ENCODE measurements at places on chromosomes 11 and 22. TPM values are rescaled to one million over a fixed set of nuclear protein-coding genes. Genes with fewer than 3 reads are reported as not detected.

GRCh38 chr11:10373340-10373739 lies 68.5 kb downstream of the ADM start:
- DNase-seq: no peak

DNA sequence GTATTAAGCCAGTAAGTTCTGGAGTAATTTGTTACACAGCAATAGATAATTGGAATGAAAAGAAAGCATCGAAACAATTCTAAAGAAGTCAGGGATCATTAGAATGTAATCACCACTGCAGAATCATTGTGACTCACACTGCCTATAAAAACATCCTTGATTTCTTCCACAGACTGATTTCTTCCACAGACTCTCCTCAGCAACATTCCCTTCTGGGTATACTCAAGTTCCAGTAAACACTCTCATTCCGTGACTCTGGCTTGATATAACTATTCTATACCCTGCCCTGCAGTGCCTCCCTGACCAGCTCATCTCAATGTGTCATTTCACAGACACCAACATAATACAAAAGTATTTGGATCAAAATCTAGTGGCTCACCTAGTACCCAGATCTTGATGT lies 120.5 kb downstream of the BBOX1 start:
- DNase-seq: no peak

DNA sequence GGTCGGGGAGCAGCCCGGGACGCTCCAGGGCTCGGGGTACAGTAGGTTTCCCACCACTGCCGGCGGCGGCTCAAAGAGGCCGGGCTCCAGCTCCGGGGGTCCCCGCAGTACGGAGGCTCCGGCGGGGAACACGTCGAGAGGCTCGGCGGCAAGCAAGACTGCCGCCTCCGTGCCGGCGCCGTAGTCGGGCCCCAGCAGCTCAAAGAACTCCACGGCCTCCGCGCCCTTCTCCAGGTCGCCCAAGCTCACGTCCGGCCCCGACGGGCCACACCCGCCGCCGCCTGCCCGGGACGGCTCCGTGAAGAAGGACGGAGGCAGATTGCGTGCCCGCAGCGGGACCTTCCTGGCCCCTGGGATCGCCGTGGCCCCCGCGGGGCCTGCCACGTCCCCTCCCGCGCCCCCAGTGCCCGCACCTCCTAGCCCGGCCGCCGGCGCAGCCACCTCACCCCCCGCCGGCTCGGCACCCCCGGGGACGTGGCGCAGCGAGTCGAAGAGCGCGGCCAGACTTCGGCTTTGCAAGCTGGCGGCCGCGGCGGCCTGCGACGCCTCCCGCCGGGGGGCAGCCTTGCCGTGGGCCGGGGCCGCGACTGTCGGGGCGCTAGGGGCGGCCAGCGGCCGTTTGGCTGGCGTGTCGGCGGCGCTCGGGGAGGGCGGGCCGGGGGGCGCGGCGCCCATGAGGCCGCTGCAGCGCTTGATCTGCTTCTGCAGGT lies 775 bp downstream of the FAM181B start:
- no peak for DNase-seq

- no peak for DNase-seq
Observed at GRCh38 chr11:122162095-122162494, 46.1 kb upstream of the BLID start.

GRCh38 chr11:126514061-126514693 lies 158.7 kb downstream of the ST3GAL4 start:
- DNase-seq: no peak

The SLC25A22 gene
- total RNA-seq: 17.1 TPM

- DNase-seq: no peak
Observed at GRCh38 chr22:26213826-26214225, 44.6 kb downstream of the SEZ6L start.

The KRTAP5-2 gene
- total RNA-seq: not detected

- DNase-seq: no peak
Observed at GRCh38 chr22:21855676-21856075, 11.8 kb downstream of the MAPK1 start.

The HEPHL1 gene
- not detected for total RNA-seq

DNA sequence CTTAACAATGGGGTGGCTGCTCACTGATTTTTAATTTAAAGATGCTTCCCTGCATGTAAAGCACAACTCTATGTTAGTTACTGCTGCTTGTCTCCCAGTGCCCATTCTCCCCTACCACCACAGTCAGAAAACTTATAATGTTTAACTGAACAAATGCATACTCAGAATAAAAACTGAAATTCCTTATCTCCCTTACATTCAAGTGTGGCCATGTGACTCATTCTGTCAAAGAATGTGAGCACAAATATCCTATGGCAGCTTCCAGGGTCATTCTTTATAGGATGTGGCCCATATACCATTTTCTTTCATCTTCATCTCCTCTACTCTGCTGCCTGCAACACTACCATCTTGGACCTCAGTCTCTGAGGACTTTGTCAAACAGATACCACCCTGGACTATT lies 374.8 kb downstream of the DYNC2H1 start:
- no peak for DNase-seq

DNA sequence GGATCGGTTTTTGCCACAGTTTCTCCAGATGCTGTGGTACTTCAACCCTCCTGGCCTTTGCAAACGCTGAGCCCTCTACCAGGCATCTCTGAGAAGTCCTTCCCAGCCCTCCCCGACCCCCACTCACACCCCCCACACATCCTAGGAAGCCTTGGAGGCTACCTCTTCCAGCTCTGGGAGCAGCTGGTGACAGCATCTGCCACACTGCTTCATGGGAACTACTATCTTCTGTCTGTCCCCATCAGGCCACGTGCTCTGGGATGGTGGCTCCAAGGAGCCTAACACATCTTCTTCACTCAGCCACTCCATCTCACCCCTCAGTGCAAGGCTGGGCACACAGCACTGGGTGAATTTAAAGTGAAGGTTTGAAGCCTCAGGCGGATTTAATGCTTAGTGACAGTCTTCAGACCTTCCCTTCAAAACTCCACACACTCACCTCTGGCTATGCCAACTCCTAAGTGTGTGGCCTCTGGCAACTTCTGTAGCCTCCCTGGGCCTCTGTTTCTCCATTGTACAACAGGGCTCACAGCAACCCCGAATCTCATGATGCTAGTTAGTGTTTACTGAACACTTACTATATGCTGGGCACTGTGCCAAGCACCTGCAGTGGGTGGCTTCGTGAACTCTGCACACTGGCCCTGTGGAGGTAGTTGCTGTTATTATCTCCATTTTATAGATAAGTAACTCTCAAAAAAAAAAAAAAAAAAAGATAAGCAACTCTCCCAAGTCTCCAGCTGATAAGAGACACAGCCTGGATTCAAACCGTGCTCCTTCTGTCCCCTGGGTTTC lies 7.3 kb upstream of the TP53I11 start:
- DNase-seq: no peak

DNA sequence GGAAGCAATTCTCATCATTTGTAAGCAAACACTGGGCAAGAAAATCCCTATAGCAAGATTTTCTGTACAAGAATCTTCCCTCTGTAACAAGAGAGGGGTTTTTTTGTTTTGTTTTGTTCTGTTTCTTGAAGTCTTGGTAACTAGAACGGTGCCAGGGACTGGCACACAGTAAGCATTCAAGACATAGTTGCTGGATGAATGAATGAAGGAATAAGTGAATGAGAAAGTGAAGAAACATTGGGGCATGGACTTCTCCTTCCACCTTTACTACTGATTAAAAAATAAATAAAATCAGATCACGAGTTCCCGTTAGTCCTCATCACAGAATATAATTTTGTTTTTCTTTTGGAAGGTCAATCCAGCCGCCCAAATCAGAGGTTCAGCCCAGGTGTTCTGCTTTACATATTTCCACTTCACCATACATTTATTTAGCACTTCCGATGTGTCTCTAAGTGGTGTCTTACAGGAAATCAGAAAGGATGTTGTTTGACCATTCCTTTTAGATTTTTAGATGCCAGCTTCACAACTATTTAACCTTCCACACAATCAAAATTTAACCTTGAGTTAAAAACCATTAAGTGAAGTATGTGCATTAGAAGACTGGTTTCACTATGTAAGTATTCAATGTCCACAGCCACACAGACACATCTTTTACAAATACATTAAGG lies 281.2 kb downstream of the CADM1 start:
- DNase-seq: no peak

DNA sequence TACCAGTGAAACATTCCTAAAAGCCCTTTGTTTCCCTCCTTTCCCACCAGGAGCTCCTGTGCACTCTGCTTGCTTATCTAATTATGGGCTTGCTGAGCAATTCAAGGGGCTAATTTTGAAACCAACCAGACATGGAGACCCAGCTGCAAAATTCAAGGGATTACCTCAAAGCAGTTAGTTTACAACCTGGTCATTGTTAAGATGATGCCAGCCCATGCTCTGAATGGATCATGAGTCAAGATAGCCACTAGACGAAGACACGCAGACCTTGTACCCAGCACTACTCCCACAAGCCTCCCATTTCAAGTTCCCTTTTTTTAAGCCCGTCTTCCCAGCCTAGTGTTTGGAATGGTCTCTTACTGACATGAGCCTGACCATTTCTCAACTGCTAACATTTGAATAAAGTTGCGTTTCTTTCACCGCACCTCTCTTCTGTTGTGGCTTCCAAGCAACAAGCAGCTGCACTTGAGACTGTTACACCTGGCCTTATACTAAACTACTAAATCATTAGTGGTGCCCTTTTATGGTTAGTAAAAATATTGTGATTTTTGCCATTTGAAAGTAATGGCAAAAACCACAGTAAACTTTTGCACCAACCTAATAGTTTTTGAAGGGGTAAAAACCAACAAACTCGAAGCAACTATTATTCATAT lies 315.3 kb upstream of the LUZP2 start:
- no peak for DNase-seq

The OR51B2 gene
- not detected for total RNA-seq

GRCh38 chr11:69290806-69291205 lies 3.1 kb upstream of the MYEOV start:
- no peak for DNase-seq

The PRODH gene
- 1.9 TPM for total RNA-seq

The CCDC86 gene
- total RNA-seq: 54.5 TPM

GRCh38 chr22:28935713-28936112 lies 52.3 kb downstream of the ZNRF3 start:
- DNase-seq: no peak

The RIBC2 gene
- total RNA-seq: 0.27 TPM

- DNase-seq: no peak
Observed at GRCh38 chr11:79421820-79422219, 19.0 kb downstream of the TENM4 start.

DNA sequence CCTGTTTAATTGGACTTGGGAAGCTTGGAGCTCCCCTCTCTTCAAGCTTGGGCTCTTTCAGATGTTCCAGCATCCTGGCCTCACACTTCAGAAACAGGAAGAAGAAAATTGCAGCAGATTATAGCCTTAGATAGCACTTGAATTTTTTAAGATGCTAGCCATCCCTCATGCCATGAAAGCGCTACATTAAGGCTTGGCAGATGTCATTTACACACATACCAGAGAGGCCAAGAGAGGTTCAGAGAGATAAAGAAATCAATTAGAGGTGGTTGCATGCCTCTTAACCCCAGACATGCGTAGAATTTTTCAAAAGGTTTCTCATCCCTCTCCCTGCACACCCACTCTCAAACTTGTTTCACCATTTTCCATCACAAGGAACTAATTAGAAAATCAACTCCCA lies 31.9 kb upstream of the DBX1 start:
- DNase-seq: no peak

DNA sequence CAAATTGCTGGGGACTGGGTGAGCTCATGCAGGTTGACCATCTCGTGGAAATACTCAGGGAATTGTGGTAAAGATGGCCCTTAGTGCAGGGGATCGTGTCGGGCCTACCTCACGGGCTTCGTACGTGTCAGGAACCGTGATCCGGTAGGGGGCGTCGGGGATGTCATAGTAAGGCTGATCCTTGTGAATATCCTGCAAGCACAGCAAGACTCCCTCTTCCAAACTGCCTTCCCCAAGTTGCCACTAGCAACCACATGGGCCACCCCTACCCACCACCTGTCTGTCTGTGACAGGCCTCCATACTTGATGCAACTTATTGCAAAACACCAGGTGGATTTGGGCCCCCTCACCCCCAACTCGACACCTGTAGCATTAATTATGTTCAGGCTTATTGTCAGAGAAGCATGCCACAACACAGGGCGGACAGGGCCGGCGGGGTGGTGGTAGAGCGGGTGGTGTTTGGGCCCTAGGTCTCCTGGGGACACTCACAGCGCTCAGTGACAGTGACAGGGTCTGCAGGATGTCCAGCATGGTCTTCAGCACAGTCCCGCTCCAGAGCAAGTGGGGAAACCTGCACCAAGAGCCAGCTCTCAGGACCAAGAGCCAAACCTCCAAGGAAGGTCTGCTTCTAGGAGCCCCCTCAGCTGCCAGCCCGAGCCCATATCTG lies 22.6 kb upstream of the SERPIND1 start:
- DNase-seq: no peak

DNA sequence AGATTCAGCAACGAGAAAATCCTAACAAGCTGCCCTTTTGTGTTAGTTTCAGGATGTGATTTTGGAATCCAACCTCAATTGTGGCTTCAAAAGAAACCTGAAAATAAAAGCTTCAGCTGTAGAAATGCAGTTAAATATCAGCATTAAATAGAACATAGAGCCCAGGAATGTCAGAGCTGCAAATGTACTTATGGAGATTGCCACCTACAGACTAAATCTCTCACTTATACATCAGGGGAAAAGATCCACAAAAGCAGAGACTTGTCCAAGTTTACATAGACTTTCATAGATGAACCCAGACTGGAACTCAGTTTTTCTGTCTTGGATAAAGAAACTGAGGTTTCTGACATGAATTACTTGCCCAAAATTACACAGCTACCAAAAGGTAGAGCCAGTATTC lies 446.6 kb downstream of the DLG2 start:
- DNase-seq: no peak

GRCh38 chr11:83151274-83151977 lies 5.5 kb upstream of the PCF11 start:
- no peak for DNase-seq

GRCh38 chr22:38578505-38578904 lies 8.5 kb upstream of the DMC1 start:
- DNase-seq: no peak

- DNase-seq: peak; percentile 81
Observed at GRCh38 chr22:40509401-40510134, 127.0 kb downstream of the MRTFA start.

DNA sequence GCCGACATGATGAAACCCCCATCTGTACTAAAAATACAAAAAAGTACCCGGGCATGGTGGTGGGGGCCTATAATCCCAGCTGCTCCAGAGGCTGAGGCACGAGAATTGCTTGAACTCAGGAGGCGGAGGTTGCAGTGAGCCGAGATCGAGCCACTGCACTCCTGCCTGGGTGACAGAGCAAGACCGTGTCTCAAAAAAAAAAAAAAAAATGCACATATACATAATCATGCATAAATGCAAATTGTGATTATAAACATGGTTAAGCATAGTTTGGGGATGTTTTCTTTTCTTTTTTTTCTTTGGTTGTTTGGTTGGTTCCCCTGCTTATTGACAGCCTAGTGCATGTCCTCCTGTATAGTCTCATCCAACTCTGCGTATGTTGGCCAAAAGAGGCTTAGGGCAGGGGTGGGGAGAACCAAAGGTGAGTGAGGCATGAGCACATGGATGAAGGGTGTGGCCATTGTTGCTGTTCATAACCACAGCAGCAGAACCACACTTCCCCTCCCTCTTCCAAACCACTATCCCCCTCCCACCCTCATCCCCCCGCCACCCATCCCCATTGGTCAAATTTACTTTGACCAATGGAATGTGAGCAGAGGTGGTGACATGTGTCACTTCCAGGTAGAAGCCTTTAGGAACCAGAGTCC lies 6.9 kb upstream of the VPS37C start:
- no peak for DNase-seq
